ENCODE measurements at places on chromosomes 4 and X. TPM values are rescaled to one million over a fixed set of nuclear protein-coding genes. Genes with fewer than 3 reads are reported as not detected.

Gene MBTPS2
- 4.7 TPM for total RNA-seq

Gene C4orf36
- 0.28 TPM for total RNA-seq

Gene FAM90A26
- total RNA-seq = not detected

Gene CCNB3
- 0.18 TPM for total RNA-seq

Gene PABPC1L2A
- total RNA-seq = not detected

Gene NAT8L
- not detected for total RNA-seq

Gene SPINK2
- total RNA-seq = not detected

Gene ACE2
- not detected for total RNA-seq

Gene TLR1
- total RNA-seq = 1.1 TPM

Gene SPANXC
- not detected for total RNA-seq
